ENCODE measurements at places on chromosomes 3 and 15. TPM values are rescaled to one million over a fixed set of nuclear protein-coding genes. Genes with fewer than 3 reads are reported as not detected.
A peak's percentile ranks its signal among the peaks of the same experiment; 100 is the strongest.

GRCh38 chr3:118533676-118534075, 501.0 kb downstream of the IGSF11 start:
- no peak overlapping the region for H3K27ac ChIP-seq
- no peaks in the 10 kb centered on the region for H3K27me3 ChIP-seq
- no peaks in the 10 kb centered on the region for H3K4me1 ChIP-seq
- no peak overlapping the region for H3K4me3 ChIP-seq

The RLBP1 gene
- total RNA-seq: not detected

DNA sequence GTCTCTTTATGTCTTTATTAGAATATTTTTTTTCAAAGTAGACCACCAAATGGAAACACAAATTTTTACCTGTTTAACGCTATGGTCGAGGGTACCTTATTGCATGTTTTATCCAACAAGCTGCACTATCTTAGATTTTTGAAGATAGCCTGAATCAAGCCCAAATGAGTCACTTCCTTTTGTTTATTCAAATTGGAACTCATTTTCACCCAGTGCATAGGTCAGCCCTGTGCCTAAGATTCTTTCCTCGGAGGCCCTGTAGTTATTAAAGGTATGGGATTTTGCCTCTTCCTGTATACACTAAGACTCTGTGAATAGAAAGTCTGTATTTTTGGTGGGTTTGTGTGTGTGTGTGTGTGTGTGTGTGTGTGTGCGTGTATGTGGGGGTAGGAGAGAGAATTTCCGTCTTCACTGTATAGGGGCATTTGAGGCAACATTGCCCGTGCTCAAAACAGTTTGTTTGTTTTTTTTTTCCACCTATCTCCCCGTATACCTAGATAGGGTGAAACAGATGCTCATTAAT, 358.0 kb upstream of the CADM2 start:
- H3K27ac ChIP-seq: no peak overlapping the region
- no peak for DNase-seq
- H3K4me1 ChIP-seq: no peaks in the 10 kb centered on the region
- no peaks in the 10 kb centered on the region for H3K36me3 ChIP-seq
- no peaks in the 10 kb centered on the region for H3K27me3 ChIP-seq

DNA sequence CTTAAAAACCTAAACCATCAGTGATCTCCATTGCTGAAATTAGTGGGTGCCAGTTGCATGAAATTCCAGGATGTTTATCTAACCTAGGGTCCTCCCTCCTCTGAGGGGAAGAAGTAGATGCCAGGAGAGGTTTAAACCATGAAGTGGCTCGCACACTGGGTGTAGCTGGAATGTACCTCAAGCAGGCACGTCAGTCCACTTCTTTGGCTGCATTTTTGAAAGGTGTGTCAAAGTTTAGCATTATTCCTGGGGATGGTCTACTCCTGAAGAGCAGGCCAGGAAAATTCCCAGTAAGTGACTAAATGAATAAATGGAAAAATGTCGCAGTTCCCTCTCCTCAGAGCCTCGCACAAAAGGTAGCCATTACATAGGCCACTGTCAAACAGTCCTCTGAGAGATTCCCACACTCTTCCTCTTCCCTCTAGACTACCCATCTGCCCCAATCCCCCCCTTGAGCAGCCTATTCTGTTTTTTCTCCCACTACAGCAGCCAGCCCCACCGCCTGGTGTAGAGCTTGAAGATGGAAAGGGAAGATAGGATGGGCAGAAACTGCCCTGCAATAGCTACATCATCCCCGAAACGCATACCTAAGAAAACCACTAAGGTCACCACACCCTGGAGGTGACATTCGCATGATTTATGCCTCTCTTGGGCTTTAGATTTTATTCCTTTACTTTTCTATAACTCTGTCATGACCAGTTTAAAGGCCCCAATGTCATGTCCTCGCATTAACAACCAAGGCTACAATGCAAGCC, 655 bp upstream of the TMOD3 start:
- DNase-seq: no peak
- no peak overlapping the region for H3K4me3 ChIP-seq
- H3K36me3 ChIP-seq: no peaks in the 10 kb centered on the region
- no peaks in the 10 kb centered on the region for H3K4me1 ChIP-seq

The UQCC5 gene
- total RNA-seq: 14.9 TPM

DNA sequence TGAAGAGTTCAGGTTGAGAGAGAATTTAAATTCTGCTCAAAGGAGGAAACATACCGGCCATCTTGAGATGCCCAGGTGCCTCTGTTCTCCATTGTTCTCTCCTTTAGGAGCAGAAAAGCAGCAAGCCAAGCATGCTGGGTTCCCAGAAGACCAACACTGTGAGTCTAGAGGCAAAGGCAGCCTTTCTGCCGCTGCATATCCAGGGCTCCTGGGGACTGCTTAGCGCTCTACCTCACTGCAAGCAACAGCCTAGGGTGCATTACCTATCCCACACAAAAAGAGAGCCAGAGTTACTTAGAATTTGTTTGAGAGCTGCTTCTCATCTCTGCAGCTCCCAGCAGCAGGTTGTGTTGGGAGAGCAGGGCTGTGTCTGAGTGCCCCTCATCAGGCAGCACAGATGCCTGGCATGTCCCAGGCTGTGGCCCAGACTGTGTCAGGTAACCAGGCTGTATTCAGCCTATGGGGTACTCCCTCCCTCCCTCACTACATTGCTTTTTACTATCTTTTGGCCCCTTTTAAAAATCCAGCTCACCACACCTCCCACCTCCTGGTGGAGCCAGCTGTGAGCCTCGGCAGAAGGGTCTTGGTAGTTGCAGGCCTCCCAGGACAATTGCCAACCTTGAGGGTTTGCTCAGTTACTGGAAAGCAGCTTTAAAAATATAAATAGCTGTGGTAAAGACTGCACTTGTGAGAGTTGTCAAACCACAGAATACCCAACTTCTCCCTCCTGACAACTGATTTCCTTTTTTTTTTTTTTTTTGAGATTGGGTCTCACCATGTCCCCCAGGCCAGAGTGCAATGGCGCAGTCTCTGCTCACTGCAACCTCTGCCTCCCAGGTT, 30.2 kb downstream of the BCL2L10 start:
- no peaks in the 10 kb centered on the region for H3K4me1 ChIP-seq
- no peaks in the 10 kb centered on the region for H3K36me3 ChIP-seq
- H3K27me3 ChIP-seq: no peaks in the 10 kb centered on the region
- no peak overlapping the region for H3K4me3 ChIP-seq

DNA sequence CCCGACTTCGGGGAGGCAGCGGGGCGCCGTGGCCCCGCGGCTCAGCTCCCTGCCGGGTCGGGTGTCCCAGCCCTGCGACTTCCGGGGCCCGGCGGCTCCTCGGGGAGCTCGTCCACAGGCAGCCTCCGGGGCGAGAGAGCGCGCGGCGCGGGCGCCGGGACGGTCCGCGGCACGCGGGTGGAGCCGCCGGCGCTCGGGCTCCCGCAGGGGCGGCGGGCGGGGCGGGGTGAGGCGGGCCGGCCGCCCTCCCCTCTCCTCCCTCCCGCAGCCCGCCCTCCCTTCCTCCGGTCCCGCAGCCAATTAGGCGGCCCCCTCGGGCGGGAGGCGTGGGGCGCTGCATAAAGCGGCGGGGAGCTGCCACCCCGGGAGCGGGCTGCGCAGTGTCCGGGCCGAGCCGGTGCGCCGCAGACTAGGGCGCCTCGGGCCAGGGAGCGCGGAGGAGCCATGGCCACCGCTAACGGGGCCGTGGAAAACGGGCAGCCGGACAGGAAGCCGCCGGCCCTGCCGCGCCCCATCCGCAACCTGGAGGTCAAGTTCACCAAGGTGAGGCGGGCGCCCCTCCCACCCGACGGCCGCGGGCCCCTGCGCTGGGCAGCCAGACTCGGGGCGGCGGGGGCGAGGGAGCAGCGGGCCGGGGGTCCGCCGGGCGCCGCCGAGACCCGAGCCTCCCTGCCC, at the start of gene ALDH1A3:
Gene ALDH1A3 (plus strand): TSS at position 368 of the 675 bp plus-strand sequence. CDS start 77 bp downstream, at position 445.
- no peak for DNase-seq
- H3K27ac ChIP-seq: peak within 1 kb of the TSS; percentile 56
- H3K27me3 ChIP-seq: no peaks in the 10 kb centered on the region
- H3K4me1 ChIP-seq: peaks cover 4% of the 10 kb centered on the region
- no peaks in the 10 kb centered on the region for H3K36me3 ChIP-seq

GRCh38 chr15:90915808-90916440, 12.8 kb downstream of the MAN2A2 start:
- H3K27ac ChIP-seq: no peak overlapping the region
- DNase-seq: no peak
- H3K27me3 ChIP-seq: no peaks in the 10 kb centered on the region
- peaks cover 100% of the 10 kb centered on the region for H3K36me3 ChIP-seq
- H3K4me1 ChIP-seq: no peaks in the 10 kb centered on the region

The ZNF80 gene
- total RNA-seq: not detected

The P3H2 gene
- 17.9 TPM for total RNA-seq

DNA sequence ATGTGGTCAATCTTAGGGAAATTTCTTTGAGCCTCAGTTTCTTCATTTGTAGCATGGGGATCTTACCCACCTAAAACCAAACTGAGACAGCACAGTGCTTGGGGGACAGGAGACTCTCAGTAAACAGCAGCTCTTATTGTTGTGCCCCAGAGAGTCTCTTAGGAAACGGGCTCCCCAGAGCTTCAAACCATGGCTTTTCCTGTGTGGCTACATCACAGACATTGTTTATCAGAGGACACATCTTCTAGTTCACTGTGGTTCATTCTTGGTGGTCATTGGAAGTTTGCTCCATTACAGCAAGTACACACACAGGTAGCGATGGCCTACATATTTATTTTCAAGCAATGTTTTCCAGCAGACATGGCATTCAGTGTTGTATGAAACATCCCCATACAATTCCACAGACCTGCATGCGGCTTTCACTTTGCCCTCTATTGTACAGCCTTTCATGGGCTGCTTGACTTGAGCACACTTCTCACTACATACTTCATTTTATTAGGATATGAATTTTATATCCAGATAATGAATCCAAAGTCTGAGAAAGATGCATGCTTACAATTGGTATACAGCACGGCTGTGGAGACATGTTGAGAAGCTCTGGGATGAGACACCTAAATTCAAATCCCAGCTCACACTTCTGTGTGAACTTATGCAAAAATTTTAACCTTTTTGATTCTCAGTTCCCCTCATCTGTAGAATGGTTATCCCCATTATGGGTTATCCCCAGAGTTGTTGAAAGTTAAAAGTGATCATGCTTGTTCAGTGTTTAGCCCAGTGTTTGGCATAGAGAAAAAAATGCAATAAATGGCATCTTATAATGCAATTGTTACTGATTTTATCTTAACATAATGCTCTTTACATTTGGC, 84.8 kb upstream of the ICE2 start:
- no peaks in the 10 kb centered on the region for H3K36me3 ChIP-seq
- no peak overlapping the region for H3K4me3 ChIP-seq
- no peak overlapping the region for H3K27ac ChIP-seq
- no peaks in the 10 kb centered on the region for H3K27me3 ChIP-seq

DNA sequence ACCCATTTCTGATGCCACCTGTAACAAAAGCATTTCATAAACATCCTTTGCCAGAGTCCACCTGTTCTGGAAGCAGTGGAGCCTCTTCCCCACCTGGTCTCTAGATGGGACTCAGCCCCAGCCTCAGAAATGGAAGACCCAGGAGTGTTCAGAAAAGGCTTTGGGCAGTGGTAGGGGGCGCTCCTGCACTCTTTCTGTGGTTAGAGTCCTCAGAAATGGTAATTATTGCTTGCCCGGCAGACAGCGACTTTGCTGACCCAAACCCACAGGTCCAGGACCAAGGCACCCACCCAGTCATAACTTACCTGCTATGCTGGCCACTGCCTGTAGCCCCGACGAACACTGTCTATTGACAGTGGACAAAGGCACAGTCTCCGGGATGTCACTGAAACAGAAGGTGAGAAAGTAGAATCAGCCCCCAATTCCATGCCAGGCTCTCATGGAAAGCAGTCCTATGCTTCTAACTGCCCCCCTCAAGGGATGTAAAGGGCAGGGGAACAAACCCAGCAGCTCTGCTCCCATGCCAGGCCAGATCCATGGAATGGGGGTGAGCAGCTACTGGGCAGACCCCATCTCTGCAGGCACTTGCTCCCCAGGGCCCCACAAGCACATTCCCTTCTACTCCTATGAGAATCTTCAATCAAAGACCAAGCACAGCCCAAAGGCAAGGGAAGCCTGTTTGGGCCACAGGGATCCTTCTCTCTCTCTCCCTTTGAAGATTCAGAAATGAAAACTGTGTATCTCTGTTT, 5.1 kb downstream of the ACAA1 start:
- H3K4me3 ChIP-seq: no peak overlapping the region
- no peak overlapping the region for H3K27ac ChIP-seq
- no peaks in the 10 kb centered on the region for H3K27me3 ChIP-seq
- H3K4me1 ChIP-seq: peaks cover 8% of the 10 kb centered on the region

DNA sequence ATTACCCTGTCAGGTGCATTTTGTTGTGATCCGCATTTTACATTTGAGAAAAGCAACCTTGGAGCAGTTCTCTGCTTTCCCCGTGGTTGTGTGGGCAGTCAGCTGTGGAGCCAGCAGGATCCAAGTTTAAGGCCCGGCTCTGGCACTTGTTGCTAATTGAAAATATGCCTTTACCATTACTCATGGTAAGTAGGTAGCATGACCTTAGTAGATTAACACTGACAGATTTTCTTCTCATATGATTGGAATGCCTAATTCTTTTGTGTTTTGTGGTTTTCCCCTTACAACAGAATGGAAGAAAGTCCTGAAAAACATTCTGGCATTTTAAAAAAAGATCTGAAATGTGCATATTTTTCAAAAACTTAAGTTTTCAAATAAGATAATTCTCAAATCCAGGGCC, 246.5 kb upstream of the LRRN1 start:
- H3K4me3 ChIP-seq: no peak overlapping the region
- H3K27ac ChIP-seq: no peak overlapping the region
- H3K4me1 ChIP-seq: no peaks in the 10 kb centered on the region
- no peak for DNase-seq
- no peaks in the 10 kb centered on the region for H3K27me3 ChIP-seq

GRCh38 chr3:127585813-127586413, 4.6 kb downstream of the TPRA1 start:
- no peak overlapping the region for H3K27ac ChIP-seq
- H3K27me3 ChIP-seq: no peaks in the 10 kb centered on the region
- no peaks in the 10 kb centered on the region for H3K4me1 ChIP-seq
- no peaks in the 10 kb centered on the region for H3K36me3 ChIP-seq

DNA sequence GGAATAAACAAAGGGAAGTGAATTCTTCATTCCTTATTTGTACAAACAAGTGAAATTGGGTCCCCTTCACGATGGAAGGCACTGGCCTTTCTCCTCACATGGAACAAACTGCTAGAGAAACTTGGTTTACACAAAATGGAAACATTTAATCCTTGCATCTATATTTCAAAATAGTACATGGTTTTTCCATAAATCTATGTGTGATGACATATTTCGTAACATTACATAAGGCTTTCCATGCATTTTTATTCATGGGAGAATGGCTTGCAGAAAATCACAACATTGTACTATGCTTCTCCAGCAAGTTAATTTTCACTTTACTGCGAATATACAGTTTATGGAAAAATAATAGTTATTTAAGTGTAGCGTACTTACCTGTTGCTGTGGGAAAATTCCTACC, 81.0 kb upstream of the CDIN1 start:
- no peaks in the 10 kb centered on the region for H3K4me1 ChIP-seq
- no peak overlapping the region for H3K4me3 ChIP-seq
- H3K27me3 ChIP-seq: no peaks in the 10 kb centered on the region
- H3K27ac ChIP-seq: no peak overlapping the region

The CLSTN2 gene
- total RNA-seq: 21.3 TPM

The REC114 gene
- not detected for total RNA-seq

The MOBP gene
- 2.5 TPM for total RNA-seq

The AGBL1 gene
- not detected for total RNA-seq

The BUB1B gene
- not detected for total RNA-seq

- no peak for DNase-seq
- no peaks in the 10 kb centered on the region for H3K27me3 ChIP-seq
- H3K4me3 ChIP-seq: no peak overlapping the region
Observed at GRCh38 chr3:12751571-12751970, 7.5 kb downstream of the TMEM40 start.

The IQCH gene
- total RNA-seq: 2.9 TPM

All from tibial nerve (tissue), 4 donors.